ENCODE measurements at places on chromosomes 3 and 15.

DNA sequence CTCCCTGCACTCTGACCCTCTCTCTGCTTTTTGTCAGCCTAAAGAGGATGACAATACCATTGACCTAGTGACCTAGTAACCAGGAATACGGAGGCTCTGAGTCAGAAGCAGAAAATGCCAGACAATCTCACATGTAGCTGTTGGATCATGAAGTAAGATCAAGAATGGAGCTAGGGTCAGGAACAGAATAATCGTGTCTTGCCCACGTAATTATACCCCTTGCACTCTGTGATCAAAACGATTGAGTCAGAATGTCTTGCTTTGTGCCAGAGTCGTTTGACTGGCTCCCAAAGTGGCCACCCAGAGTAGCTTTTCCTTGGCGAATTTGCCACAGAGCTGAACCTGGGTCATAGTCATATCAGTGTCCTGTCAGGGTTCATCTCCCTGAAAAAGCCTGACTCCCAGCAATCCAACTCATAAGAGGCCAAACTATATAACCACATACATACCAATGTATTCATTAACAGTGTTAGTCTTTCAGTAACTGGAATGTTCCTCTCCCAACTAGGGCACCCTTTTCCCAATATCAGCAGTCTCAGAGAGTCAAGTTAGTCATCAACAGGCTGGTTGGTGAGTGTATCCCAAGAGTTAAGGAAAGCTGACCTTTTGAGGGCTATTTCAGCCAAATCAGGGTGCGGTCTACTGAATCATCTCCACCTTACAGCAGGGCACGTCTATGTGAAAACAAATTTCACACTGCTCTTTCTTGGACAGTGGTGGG is 5.0 kb upstream of the CDV3 start:
- no peak for DNase-seq

DNA sequence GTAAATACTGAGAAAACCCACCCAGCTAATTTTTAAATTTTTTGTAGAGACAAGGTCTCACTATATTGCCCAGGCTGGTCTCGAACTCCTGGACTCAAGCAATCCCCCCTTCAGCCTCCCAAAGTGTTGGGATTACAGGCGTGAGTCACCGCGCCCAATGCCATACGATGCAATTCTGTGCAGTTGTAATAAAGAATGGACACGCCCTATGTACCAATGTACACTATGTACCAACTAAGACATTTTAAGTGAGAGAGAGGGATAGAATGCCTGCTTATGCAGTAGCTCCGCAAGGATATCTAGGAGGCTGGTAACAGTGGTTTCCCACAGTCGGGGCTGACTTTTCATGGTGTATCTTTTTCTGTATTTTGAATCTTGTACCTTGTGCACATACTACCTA is 14.6 kb downstream of the ZNF710 start:
- no peak for DNase-seq

DNA sequence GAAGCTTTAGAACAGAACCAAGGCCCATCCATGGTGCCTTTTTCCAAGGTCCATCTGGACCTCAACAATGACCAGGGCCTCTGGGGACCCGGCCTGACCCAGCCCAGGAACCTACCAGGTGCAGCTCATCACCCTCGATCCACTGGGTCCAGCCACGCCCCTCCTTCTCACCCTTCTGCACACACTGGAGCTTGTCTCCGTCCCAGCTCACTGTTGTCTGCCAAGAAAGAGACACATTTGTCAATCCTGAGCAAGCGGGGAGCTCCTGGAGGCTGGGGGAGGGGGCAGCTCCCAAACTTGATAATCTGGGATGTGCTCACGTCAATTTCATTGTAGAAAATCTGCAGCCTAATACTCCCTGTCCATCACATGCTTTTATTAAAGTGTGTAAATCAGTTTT is 21.2 kb downstream of the RBP1 start:
- no peak for DNase-seq

GRCh38 chr3:196117809-196118208 is 35.9 kb upstream of the TFRC start:
- DNase-seq, result no peak

DNA sequence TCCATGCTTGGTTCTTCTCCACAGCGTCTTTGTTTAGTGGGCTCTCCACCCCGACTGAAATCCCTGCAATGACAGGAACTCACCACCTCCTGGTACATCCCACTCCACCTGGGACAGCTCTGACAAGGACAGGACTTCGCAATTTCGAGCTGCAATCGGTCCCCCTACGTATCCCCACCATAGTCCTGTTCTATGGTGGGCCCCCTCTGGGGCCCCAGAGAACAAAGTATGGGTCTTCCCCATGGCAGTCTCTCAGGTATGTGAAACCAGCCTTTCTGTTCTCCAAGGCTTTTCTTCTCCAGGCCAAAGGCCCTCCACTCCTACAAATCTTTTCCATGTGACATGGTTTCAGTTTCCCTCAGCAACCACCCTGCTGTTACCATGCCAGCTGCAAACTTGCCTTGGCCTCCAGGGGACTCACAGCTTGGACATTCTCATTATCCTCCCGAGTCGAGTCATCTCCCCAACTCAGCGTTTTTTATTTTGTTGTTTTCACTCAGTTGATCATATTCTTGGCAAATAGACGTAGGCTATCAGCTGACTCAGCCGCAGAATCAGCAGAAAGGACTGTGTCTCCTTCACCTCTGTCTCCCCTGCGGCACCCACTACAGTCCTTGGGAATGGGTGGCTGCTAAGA is 233.3 kb downstream of the OPA1 start:
- no peak for DNase-seq

- no peak for DNase-seq
These were observed 159.3 kb upstream of the PRICKLE2 start for GRCh38 chr3:64384561-64384960.

DNA sequence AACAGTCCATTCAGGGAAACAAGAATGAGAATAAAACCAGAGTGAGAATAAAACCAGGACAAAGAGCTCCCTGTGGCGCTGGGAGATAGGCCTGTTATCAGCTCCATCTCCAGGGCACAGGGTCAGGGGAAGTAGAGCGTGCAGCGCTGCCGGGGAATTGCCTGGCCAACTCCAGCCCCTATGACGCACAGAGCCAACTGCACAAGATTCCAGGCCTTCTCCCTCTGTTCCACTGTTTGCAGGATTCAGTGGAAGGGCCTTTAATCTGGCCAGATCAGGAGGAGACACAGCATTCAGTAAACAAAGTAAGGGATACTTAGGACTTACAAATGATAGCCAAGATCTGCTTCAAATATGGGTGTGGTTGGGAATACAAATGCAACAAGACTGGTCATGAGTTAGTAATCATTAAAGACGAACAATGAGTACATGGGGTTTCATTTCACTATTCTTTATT is 49.4 kb downstream of the ITGB5 start:
- peak; percentile 58 for DNase-seq

DNA sequence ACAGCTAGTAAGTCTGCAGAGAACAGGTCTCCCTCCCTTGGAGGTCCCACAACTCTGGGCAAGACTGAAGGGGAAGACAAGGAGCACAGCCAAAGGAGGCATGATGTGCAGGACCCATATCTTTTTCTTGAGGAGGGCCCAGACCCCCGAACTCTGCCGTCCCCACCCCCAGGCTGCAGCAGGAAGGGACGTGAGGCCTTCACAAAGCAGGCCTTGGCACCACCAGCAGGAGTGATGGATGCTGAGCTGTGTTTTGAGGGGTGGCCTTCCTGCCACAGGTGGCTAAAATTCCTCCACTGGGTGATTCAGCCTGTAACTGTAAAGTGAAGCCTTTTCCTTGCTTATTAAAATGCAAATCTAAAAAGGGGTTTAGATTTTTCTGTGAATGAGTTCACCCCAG is 8.6 kb downstream of the PLA2G4D start:
- no peak for DNase-seq

DNA sequence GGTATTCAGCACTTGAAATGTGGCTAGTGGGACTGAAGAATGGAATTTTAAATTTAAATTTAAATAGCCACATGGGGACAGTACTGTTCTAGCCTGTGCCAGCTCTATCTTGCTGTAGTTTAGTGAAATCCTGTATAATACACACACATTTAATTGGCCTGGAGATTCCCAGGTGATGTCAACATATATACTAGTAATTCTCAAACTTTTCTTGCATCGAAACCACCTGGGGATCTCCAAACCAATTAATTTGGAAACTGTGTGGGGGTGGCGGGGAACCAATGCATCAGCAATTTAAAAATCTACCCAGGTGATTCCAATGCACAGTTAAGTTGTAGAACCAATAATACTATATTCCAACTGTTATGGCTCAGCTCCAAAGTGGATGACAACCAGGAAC is 228.9 kb upstream of the MRPL3 start:
- DNase-seq, result no peak

DNA sequence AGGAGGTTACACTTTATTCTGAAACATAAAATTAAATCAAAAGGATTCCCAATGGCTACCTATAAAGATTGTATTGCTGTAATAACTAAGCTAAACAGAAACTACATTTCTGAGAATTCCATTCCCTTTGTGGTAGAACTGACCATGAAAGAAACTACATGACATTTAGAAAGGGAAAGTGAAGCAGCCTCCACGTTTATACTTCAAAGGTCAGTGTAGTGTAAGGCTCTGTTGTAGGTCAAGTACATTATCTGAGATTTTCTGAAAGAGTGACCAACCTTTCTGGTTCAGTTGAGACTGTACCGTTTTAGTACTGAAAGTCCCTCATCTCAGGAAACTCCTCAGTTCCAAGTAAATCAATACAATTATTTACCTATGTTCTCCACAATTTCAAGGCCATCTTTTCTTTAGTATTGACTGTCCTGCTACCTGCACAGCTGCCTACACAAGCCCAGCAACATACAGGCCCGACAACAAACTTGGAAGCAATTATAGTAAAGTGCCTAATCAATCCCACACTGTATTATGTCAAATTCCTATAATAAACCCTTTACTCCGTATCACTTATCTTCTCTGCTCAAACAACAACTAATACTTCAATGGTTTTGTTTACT is 343.0 kb downstream of the PLOD2 start:
- no peak for DNase-seq

GRCh38 chr3:148309390-148310035 is 388.2 kb upstream of the AGTR1 start:
- DNase-seq, result peak; percentile 10

DNA sequence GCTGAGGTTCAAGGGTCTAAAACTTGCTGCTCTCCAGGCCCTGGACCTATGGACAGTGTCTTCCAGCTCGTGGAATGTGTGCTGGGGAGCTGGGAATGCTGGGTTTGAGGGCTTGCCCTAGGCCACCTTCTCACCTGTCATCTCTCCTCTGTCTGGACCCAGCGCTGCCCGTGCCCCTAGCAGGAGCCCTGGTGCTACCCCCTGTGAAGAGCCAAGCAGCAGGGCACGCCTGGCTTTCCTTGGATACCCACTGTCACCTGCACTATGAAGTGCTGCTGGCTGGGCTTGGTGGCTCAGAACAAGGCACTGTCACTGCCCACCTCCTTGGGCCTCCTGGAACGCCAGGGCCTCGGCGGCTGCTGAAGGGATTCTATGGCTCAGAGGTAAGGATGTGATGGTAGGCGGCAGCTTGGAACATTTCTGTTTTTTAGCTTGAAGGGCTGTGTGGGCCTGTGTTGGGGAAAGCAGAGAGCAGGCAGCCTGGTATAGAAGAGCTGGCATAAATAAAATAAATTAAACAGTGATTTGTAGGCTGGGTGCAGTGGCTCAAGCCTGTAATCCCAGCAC is 5.1 kb downstream of the CHRD start:
- DNase-seq, result no peak

GRCh38 chr3:152251916-152252315 is 16.8 kb upstream of the MBNL1 start:
- DNase-seq, result no peak

GRCh38 chr15:49313650-49314049 is 109.4 kb upstream of the FGF7 start:
- DNase-seq, result no peak

GRCh38 chr15:88891540-88892254 is 3.6 kb downstream of the HAPLN3 start:
- no peak for DNase-seq

- DNase-seq, result no peak
These were observed 7.4 kb upstream of the CCDC54 start for GRCh38 chr3:107369791-107370190.

DNA sequence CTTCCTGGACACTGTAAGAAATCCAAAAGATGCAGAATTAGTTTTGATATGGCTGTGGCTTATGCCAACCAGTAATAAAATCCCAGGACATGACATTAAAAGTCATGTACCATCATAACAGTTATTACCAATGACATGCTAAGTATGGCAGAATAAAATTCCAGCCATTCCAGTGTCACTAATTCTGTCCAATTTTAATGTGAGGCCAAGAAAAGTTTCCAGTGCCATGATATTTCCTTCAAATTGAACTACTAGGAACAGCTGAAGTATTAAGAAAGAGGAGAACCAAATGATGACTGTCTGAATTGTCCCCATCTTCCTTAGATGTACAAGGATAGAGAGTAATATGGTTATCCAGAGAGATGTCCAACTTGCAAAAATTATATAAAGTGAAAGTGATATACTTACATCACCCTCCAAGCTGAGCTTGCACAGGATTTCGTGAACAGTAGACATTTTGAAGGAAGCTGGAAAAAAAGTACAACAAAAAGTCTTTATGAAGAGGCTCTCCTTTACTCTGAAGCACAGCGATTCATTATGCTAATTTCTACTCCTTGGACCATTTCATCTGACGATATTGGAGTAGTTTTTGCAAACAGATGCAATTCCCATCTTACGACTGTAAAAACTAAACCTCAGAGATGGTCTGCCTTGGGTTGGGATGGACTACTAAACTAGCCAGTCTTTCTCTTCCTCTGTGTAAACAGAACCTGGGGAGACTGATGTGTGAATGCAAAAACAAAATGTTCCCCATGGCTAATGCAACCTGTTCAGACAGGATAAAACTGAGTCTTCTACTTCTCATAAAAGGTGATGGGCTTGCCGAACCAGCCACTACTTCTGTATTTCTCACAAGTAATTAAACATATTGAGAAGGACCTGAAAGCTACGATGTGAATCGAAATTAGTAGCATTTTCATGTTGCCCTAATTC is 11.9 kb downstream of the ANXA2 start:
- DNase-seq, result no peak

DNA sequence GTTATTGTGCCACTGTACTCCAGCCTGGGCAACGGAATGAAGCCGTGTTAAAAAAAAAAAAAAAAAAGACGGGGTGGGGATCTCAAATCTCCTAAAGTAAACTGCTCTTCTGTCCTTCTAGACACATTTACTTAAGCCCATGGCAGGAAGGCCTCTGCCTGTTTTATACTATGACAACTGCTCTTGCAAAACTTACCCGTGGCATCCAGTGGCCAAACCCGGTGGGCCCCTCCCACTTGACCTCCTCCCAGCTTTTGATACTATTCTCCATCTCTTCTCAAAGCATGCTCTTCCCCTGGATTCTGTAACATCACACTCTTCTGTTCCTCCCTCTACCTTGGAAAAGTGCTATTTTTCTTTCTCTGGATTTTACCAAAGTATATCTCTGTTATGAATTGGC is 112.2 kb downstream of the RFTN1 start:
- DNase-seq, result no peak

DNA sequence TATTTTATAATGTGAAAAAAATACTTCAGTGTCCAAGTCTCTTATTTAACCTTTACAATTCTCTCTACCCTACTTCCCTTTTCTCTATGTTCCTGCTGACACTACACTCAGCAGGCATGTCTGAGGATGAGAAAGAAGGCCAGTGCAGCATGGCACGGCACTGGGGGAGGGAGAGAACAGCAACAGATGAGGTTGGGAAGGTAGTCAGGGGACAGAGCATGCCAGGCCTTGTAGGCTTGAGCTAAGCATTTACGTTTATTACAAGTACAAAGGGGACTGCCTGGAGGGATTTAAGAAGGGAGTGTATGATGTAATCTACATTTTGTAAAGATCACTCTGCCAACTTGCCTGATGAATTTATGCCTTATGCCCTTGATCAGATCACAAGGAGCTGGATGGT is 117.3 kb upstream of the WNT5A start:
- DNase-seq, result no peak
